Peyer's patch (tissue), 4 donors: ENCODE measurements at places on chromosomes 13 and 19.

DNA sequence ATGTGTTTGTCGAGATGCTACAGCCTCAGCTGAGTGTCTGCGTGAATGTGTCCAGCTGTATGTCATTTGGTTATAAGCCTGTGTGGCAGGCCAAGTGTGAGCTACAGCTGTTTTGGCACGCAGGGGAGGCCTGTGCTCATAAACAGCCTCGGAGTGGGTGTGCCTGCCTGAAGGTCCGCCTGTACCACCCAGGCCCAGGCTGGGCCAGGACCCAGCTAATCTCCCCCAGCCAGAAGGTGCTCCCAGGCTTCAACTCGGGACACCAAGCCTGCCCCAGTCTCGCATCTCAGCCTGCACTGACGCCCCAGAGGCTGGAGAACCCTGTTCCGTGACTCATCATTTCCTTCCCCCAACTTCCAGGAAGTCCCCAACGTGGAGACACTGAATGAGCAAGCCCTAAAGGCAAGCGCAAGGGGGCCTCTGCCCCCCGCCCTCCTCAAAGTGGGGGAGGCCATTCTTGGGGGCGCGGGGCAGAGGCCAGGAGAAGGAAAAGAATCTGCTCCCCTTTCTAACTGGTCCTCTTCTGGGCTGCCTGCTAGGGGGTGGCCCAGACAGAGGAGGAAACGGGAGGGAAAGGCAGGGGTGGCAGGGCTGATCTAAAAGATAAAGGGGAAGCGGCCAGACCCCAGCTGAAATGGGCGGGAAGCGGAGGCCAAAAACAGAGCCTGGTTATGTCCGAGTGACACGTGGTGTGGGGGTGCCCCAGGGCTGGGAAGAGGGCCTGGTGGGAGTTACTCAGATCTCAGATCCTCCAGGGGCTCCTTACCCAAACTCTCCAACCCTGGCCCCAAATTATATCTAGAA lies 2.0 kb downstream of the SLC1A5 start:
- peak; percentile 77 for DNase-seq

DNA sequence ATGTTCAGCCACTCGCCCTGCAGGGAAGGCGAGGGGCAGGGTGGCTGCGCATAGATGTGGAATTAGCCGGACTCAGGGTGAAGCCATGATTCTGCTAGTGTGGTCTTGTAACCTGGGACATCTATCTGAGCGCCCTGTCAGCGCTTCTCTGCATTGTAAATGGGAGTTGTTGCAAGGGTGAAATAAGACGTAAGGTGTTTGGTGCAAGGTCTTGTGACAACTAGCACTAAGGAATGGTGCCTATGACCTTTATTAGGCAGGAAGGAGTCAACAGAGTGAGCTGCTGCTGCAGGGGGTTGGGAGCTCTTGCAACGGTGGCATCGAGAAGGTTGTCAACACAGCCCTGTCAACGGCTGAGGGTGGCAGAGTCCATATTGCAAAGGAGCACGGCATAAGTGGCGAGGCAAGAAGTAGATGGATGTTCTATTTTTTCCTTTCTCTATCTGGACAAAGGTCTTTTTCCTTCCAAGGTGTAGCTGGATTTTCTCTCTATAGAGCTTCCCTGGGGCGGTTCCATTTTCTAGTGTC lies 49.3 kb downstream of the IRS2 start:
- no peak for DNase-seq

DNA sequence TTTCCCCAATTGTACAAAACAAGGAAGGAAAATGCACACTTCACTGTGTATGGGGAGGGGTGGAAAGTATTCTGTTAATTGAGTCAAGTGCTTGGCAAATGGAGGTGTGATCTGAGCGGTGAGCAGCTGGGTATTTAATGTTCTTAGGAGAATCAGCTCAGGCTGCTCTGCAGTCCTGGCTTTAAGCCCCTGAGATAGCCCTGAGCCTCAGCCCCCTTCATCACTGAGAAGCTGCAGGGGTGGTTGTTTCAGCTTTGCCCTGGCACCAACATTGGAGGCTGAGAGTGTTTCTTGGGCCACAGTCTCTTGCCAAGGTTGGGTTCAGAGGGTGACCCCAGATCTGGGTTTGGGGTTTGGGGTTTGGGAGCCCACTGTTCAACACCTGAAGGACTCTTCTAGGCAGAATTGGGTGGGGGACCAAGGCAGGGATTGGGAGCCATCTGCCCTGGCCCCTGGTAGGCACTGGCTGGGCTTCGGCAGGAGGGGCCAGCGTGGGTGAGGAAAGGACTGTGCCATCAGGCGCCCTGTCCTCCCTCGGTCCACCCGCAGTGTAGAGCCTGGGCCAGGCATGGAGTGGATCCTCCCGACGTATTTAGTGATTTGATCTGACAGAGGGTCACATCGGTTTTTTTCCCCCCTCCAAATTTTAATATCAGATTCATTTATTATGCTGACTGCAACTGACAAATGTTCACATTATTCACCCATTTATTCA lies 66.7 kb upstream of the ZNF536 start:
- no peak for DNase-seq

DNA sequence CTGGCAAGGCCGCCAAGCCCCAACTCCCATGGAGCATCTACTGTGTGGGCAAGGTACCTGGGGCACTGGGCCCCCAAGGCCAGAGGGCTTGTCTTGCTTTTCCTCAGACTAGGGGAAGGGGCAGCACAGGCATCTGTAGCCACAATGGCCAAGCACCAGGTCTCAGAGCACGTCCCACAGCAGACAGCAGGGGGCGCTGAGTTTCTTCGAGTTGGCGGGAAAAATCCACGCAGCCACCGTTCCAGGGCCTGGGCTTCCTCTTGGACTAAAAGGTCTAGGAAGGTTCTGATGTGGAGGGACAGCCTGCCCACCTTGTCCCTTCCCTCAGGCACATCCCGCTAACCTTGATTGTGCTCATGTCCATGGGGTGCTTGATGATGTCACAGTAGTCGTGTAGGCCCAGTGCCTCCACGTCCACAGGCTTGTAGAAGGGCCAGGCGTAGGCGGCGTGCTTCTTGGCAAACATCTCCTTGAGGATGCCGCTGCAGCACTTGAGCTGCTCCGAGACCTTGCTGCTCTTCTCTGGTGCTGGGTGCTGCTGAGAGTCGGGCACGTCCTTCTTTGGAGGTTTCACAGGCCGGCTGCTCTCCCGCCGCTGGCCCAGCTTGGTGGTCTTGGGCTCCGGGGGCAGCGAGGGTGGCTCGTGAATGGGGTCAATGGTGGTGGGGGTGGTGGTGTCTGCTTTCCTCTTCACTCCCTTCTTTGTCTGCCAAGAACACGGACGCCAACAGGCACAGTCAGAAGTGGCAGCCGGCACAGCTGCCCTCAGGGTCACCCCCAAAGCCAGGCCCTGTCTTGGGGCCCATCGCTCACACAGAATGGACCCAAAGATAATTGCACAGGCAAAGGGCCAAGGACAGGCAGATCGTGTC lies 32.0 kb upstream of the EPHX3 start:
- DNase-seq = peak; percentile 80

- DNase-seq = no peak
Observed at GRCh38 chr13:26202365-26202972, 19.6 kb downstream of the RNF6 start.

- no peak for DNase-seq
Observed at GRCh38 chr19:56153507-56153906, 12.4 kb downstream of the ZNF444 start.

GRCh38 chr13:47455626-47456025 lies 545.4 kb downstream of the SUCLA2 start:
- no peak for DNase-seq

GRCh38 chr13:98910501-98910951 lies 67.3 kb downstream of the DOCK9 start:
- no peak for DNase-seq

DNA sequence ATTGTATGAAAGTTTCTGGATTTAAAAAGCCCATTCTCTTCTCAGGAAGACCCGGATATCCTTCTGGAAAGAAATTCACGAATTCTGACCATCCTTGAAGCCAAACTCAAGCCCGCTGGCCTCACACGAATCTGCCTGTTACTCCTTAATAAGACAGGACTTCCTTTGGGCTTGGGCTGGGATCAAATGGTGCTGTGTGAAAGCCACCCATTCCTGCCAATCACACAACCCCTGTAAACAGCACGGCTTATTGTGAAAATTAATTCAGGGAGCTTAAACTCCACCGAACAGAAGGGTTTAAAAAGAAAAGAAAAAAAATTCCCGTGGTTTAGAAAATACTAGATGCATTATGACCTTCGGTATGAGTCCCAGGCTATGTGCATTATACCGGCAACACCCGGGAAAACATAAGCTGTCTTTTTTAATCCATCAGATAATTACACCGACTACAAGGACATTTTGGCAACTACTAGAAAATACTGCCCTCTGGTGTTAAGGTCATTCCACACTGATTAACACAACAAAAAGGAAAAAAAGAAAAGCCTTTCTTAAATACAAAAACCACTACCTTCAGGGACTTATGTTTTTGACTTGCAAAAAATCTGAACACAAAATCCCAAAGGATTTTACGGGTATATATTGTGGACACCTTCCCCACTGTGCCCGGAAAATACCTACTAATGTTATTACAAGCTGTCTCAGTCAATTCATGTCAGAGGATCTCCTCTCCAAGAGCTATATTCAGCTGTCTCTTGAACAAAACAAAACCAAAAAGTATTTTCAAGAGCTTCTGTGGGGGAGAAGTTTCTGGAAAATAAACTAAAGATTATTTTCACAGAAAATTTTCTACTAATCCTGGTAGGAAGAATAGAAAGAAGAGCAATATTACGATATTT lies 76.0 kb upstream of the LSM14A start:
- no peak for DNase-seq

DNA sequence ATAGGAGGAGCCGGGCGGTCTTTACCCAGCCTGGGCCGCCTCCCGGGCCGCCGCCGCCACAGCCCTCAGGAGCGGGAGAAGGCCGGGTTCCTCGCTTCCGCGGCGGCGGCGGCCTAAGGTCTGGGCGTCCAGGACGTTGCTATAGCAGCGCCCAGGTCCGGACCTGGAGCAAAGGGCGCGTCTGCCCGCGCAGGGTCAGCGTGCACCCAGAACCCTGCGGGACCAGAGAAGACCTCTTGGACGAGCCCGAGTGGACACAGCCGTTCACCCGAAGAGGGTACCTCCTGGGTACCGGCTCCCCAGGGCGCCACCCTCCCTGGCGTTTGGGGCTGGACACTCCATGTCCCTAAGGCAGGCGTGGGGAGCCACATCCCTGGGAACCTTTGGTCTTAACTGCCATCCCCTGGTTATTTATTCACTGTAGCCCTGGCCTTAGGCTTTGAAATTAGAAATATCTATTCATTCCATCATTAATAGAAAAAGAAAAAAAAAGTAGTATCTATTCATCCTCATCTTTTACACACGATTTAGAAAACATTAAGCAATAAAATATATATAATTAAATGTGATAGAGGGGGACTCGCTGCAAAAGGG lies 2.4 kb downstream of the DZIP1 start:
- DNase-seq = peak; percentile 50

DNA sequence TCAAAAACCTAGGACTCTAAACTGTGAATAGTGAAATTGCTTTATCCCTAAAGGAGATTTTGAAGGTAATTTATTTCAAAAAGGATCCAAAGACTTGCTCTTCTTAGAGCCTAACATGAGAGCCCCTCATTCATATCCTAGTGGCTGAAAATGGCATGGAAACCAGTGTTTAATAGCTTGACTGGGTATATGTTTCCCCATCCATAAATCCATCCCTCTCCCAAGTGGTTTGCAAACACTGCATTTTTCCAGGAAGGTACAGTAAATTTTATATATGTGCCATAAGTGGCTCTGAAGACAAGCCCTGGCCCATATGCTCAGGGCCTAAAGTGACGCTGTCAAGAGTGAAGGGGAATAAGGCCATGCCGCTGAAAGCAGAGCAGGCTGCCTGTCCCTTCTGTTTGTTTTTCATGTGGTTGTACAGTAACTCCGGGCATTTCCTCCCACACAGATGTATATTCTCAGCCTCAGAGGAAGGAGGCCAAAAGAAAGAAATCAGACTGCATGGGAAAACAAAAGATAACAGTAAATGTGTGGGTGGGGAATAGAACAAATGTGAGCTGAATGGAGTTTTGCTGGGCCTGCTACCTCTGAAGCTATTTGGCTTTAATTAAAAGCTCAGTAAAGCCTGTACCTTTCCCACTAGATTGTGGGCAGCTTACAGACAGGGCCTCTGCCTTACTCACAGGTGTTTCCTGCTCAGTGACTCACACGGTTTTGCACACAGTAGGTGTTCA lies 181.9 kb downstream of the PCDH9 start:
- no peak for DNase-seq

DNA sequence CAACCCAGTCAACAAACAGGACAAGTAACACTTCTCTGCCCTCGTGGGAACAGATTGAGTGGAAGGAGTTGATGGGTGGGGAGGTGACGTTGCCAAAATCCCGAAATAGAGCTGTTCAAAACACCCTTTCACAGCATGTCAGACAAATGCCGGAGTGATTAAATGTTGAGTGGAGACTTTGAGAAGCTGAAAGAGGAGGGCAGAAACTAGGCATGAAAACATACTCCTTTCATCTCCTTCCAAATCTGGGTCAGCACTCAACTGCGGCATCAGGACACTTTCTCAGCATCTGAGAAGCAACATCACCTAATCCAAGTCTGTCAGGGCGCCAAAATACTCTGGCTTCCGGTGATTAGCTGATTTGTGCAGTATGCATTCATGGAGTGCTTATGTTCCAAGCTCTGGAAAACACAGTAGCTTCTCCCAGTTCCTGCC lies 51.5 kb upstream of the MRI1 start:
- DNase-seq = no peak

GRCh38 chr13:113666951-113667701 lies at the start of gene GRK1:
Gene GRK1 (plus strand): TSS chr13:113667219. CDS start chr13:113667387, 168 bp downstream.
- DNase-seq = peak; percentile 43

DNA sequence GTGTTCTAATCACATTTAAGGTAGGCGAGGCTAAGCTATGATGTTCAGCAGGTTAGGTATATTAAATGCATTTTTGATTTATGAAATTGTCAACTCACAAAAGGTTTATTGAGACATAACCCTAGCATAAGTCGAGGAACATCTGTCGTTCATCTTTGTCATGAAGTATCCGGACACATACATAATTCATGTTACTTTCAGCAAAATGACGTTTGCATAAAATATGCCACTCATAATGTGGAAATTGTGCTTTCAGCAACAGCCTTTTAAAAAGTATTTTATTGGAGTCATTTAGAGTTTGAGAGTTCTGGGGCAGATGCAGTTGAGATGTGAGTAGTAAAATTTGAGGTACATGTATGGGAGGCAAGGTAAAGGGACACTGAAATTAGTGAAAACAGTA lies 66.4 kb downstream of the NAA16 start:
- DNase-seq = no peak

GRCh38 chr13:39692660-39693438 lies 37.4 kb downstream of the COG6 start:
- DNase-seq = no peak

DNA sequence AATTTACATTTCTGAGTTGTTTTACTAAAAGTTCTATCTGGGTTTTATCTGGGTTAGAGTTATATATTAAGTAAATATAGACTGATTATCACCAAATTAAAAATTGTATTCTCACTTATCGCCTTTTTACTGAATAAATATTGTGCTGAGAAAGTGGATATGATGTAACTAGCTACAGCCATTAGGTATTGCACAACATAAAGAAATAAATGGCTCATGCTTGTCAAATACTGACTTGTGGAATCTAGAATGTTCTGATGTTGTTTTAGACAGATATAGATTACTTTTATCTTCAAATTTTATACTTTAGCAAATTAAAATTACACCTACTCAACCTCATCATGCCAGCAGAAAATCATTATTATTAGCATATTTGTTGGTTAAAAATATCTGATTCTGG lies 1277.1 kb upstream of the MIR17HG start:
- DNase-seq = no peak
